ENCODE measurements at places on chromosomes 4 and X.

GRCh38 chr4:2534904-2535375, 1.5 kb upstream of the FAM193A start:
- DNase-seq = peak; percentile 8

DNA sequence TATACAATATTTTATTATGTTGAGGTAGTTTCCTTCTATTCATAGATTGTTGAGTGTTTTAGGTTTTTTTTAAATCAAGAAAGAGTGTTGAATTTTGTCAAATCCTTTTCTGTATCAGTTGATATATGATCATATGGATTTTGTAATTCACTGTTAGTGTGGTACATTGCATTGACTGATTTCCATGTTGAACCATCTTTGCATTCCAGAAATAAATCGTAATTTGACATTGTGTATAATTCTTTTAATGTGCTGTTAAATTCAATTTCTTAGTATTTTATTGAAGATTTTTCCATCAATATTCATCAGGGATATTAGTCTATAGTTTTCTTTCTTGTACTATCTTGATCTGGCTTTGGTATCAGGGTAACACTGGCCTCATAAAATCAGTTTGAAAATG, 103.8 kb downstream of the LRBA start:
- no peak for DNase-seq

DNA sequence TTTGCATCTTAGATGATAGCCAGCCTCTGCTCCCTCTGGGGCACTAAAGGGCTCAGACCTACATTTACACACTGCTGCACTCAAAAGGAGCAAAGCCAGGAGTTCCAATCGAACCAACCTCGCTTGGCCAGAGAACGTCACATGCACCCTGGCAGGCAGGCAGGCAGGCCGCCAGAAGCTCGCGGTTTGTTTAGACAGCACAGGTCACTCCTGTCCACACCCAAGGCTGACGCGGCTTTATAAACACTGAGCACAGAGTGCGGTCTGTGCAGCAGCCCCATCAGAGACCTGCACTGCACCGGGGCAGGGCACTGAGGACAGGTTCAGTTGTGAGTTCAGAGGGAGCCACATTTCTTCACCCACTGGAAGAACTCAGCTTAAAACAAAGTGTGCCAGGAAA, 143.9 kb downstream of the BCOR start:
- DNase-seq = no peak

GRCh38 chr4:144355811-144356757, 215.6 kb upstream of the GYPA start:
- no peak for DNase-seq

DNA sequence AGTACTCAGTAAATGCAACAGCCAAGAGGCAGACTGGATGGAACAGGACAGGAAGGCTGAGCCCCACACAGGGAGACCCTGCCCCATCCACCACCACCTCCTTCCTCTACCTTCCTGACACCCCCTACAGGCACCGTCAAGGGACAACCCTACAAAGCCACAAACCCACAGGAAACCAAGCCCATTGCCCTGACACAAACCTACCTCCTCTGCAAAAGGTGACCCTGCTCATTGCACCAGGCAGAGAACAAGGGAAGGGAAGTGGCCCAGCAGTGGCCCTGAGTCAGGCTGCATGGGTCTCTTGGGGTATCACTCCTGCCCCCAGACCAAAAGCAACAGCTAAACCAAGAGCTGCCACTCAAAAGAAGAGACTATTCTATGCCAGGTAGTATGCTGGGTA, 21.0 kb downstream of the JAKMIP1 start:
- no peak for DNase-seq

DNA sequence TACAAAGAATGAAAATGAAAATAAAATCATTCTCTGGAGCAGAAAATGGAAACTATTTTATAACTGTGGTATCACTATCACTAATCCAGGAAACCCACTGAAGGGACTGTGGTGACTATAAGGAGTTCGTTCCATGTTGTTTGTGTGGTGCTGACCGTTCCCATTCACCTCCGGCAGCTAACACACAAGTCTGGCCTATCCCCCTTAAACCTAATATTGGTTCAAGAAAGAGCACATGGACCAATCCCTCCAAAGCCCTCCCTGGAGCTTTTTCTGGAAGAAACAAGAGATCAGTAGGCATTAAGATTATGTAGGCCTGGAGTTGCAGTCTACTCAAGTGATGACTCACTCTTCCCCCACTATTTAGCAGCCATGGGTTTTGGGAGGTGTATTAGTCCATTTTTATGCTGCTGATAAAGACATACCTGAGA, 25.9 kb upstream of the FAM241A start:
- no peak for DNase-seq

GRCh38 chr4:17769406-17770174, 11.8 kb downstream of the FAM184B start:
- no peak for DNase-seq

DNA sequence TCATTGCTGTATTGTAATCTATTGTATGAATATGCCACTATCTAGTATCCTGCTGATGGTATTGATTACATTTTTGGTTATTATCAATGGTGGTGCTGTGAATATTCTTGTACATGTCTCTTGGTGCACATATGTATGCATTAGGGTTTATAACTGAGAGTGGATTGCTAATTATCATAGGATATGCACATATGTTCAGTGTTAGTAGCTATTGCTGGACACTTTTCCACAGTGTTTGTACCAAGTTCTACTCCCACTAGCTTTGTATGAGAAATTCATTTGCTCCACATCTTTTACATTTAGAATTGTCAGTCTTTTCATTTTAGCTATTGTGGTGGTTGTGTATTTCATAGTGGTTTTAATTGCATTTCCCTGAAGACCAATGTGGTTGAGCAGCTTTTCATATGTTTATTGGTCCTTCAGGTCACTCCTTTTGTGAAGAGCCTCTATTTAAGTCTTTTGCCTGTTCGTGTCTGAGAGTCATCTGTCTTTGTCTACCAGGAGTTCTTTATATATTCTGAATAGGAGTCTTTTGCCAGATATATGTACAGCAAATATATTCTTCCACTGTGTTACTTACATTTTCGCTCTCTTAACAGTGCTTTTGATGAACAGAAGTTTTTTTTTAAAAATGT, 87.1 kb downstream of the TBC1D19 start:
- DNase-seq = no peak

DNA sequence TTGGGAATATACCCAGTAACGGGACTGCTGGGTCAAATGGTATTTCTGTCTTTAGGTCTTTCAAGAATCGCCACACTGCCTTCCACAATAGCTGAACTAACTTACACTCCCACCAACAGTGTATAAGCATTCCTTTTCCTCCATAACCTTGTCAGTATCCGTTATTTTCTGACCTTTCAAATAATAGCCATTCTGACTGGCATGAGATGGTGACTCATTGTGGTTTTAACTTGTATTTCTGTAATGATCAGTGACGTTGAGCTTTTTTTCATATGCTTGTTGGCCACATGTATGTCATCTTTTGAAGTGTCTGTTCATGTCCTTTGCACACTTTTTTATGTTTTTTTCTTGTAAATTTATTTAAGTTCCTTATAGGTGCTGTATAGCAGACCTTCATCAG, 81.2 kb downstream of the ADAM29 start:
- DNase-seq = no peak

- DNase-seq = no peak
These were observed 21.8 kb upstream of the PIN4 start for GRCh38 chrX:72159769-72160168.

DNA sequence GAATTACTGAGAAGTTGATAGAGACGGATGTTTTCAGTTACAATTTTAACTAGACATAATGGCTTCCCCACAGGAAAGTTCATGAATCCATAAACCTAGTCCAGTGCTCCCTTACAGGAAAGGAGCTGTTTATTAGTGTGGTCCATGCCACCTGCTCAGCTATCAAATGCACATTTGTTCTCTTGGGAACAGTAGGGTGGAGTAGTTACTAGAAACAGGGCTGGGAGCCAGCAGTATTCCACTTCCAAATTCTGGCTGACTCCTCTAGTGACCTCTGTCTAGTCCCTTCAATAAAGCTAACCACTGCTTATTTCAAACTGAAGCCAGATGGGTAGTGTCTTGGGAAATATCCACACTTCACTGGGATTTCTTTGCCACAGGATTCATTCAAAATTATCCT, 88.4 kb upstream of the TLL1 start:
- no peak for DNase-seq

GRCh38 chr4:142383354-142383753, 462.7 kb downstream of the INPP4B start:
- no peak for DNase-seq

DNA sequence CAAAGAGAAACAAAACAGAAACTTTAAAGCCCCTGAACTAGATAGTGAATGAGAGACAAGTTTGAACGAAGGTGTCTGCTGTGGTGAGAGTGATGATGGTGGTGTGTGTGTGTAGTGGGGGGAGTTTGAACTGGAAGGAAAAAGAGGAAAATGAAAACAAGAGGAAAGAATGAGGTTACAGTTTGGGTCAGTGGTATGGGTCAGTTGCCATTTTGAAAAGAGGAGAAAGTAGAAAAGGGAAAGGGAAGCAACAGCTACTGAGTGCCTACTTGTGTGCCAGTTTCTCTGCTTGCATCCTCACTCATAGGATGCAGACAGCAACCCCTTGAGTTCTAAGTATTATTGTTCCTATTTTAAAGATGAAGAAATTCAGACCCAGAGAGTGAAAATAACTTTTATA, 26.0 kb downstream of the NHSL2 start:
- DNase-seq = no peak

DNA sequence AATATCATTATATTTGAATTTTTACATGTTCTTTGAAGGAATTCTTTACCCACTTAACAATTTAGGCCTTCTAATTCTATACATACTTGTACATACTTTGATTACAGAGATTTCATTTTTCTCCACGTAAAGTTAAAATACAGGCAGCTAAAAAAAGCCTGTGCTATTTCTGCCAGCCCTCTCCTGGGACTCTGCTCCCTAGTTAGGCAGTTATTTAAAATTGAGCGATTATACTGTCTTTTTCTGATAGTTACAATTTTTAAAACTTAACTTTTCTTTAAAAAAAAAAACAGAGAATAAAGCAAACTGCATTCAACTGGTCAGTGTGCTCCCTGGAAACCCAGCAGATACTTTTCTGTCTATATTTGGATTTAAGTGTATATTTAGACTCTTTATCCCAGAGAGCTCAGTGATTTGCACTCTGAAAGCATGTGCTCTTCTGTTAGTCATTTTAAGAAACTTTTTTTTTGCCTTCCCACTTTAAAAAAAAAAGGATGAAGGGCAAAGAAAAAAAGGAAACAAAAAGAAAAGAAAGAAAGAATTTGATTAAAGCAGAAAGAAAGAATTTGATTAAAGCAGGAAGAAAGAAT, 18.1 kb upstream of the FAM241A start:
- no peak for DNase-seq

- no peak for DNase-seq
These were observed 34.0 kb upstream of the BMP15 start for GRCh38 chrX:50876551-50876950.

DNA sequence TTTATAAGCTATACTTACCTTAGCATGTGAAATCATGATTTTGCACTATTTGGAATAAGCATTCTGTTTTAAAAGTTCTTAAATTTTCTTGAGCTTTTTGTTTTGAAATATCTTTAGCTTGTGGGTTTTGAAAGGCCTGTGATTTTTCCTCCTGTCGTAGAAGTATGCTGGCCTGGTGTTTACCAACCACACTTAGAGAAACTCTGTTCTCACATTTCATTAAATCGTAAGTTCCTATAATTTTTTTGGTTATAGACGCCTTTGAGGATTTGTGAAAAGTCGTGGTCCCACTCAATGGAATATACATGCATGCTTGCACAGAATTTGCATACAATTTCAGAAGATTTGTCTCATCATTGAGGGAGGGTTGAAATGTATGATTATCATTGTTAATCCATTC, 63.6 kb downstream of the PDLIM5 start:
- DNase-seq = no peak

DNA sequence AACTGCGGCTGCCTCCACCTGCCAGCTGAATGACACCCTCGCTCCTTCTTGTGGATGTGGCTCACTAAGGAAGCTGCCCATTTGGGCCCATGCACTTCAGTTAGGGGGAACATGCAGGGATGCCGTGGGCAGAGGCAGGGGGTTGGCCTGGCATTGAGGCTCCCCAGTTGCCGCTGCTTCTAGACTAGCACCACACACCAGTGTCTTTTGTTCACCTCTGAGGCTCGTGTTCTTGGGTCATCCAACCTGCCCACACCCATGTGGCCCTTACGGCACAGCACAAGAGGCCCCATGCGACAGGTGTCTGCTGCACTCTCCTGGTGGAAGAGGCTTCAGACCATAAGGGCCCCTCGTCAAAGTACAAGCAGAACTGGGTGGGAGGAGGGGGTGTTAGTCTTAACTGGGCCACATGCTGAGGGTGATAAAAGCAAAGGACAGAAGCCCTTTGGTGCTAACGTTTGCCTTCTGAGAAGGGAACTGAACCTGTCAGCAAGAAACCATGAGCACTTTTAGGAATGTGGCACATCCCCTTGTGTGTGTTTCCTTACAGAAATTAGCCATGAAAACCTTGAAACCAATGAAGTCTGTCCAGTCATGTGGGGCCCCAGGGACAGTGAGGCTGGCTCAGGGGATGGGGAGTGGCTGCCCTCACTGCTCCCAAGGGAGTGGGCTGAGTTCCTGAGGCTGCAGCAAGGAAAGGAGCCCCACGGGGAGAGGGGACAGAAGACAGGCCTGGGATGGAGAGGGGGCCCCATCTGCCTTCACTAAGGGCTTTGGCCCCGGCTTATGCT, 39.2 kb downstream of the MAP7D3 start:
- DNase-seq = no peak

DNA sequence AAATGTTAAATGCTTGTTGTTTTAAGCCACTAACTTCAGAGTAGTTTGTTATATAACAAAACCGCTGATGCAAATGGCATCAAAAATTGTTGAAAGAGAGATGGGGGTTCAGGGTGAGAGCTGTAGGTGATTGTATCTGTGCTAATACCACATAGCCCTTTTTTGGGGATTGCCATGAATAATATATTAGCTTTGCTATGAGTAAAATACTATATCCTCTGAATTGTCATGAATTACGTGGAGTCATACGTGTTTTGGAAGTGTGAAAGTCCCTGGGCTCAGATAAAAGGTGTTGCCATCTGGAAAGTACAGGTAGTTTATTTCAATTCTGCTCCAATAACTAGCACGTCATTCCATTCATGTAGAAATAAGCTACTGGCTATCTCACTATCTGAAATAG, 30.6 kb downstream of the DYNLT3 start:
- DNase-seq = no peak

DNA sequence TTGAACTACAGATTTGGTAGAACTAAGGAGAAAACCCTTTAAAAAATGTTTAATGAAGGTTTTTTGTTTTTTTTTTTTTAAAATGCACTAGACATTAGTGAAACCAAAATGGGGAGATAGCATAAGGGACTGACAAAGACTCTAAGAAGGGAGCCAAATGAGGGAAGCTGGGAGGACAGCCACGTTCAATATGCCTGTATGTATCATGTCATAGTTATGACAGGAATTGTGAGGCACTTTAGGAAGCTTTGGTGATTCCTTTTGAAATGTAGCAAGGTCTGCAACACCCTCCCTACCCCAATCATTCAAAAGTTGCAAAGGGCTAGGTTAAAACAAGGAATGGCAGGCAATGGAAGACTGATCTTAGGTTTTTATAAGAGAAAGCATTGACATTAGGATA, 526.0 kb downstream of the TLL1 start:
- no peak for DNase-seq
